ENCODE measurements at places on chromosomes 2 and 18.
A peak's percentile ranks its signal among the peaks of the same experiment; 100 is the strongest.

DNA sequence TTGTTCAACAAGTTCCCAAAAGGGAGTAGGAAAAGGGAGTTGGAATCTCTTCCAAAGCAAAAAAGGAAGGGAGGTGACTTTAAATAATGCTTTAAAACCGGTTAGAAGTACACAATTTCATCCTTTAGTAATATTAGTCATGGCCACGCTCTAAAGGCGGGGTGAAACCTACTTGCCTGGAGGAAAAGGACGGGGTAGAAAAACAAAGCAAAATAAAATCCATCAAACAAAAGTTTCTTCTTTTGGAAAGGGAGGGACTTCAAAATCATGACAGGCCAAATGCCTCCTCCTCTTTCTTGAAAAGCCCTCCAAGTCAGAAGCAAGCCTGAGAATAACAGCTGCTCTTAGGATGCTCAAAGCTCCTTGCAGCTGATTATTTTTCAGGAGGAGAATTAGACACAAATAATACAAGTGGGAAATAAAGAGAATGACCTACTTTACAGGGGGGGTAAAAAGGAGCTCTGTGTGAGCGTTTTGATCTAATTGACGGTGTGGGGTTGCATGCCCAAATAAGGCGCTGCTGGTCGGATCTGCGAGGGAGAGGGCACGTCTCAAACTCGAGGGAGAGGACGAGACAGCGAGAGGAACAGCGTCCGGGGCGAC lies 1.8 kb upstream of the NPAS2 start:
- no peak for DNase-seq

DNA sequence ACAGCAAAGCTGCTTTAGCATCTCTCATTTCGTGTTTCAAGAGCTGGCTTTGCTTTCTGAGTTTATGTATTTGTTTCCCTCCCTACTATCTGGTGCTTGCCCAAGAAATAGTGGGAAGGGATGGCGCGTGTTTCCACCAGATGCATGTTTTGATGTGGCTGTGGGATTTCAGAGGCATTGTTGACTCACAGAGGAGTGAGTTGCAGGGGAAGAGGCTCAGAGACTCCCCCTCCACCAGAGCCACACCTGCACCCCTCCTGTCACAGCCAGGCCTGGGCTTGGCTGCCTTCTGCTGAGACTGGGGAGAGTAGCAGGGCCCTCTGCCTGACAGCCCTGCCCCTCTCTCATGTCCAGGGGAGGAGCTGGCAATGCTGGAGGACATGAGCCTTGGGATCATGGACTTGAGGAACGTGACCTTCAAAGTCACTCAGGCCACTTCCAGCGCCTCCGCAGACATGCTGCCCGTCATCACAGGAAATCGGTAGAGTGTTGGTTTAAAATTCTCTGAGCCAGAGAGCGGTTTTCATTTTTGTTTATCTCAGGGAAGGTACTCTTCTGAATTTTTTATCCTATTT lies 42.9 kb downstream of the COA5 start:
- no peak for DNase-seq

DNA sequence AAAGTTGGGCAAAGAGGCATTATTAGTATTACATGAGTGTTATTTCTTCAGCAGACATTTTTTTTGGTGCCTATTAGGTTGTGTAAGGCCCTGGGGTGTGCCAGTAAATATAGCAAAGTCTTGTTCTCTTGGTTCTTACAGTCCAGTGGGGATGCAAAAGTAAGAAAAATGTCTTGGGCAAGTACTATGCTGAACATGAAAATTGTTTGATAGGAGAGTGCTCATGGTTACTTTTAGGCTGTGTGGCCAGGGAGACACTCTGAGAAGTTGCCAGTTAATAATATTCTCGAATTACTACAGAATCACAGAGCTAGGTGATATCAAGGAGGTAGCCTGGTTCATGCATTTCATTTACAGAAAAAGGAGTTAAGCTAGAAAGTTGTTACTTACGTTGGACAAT lies 1.9 kb downstream of the AGFG1 start:
- no peak for DNase-seq

DNA sequence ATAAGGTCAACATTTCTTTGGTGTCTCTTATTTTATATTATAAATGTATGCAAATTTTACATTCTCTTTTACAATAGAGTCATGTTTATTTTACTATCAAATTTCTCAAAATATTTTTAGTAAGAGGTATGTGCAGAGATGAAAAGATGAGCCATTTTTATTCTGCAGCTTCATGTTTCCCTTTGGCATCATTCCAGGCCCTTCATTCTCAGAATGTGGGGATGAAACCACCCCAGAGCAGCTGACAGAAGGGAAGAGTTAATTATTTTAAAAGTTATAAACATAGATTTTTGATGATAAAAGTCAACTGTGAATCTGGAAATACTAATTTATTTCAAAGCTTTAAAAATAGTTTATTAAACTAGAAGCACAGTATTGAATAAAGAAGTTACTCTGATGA lies 12.8 kb upstream of the FSHR start:
- no peak for DNase-seq

DNA sequence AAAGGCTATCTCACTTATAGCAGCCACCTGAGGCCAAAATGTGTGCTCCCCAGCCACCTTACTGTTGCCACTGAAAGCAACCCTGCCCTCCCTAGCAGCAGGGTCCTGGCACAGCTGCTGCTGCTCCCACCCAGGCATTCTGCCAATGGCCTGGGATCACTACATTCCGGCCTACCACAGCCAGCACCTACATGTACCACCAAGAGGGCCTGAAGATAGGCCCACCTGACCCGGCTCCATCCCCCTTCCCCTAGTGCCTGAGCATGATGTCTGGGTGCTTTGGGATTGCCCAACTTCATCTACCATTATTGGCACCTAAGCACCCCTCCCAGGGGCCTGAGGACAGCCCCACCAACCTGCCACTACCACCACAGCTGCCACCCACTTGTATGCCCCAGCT lies 34.6 kb upstream of the PAX3 start:
- no peak for DNase-seq

DNA sequence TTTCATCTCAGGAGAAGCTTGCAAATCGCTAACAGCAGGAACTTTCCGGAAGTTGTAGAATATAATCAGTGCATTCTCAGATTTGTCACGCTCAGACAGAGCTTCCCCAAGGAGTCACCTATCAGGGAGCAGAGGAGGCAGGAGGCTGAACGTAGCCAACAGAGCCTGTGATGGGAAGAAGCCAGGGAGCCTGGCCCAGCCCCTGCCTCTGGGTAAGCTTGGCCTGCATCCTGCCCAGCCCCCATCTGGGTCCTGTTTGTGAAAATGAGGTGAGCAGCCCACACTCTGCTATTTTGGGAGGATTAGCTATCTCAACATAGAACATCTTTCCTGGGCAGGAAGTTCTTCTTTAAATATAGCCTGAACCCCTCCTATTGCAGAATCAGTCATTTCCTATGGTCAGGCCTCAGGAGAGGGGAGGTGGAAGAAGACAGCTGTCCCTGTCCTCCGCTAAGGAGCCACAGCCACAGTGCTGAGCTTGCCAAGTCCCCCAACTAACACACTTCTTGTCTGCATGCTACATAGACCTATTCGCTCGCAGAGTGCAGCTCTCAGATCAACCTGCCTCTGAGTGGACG lies 19.2 kb upstream of the PKDCC start:
- DNase-seq = no peak

- DNase-seq = no peak
Measured at GRCh38 chr2:46559261-46559660, 79.9 kb downstream of the TMEM247 start.

GRCh38 chr2:6442252-6442985 lies 423.3 kb downstream of the CMPK2 start:
- no peak for DNase-seq

DNA sequence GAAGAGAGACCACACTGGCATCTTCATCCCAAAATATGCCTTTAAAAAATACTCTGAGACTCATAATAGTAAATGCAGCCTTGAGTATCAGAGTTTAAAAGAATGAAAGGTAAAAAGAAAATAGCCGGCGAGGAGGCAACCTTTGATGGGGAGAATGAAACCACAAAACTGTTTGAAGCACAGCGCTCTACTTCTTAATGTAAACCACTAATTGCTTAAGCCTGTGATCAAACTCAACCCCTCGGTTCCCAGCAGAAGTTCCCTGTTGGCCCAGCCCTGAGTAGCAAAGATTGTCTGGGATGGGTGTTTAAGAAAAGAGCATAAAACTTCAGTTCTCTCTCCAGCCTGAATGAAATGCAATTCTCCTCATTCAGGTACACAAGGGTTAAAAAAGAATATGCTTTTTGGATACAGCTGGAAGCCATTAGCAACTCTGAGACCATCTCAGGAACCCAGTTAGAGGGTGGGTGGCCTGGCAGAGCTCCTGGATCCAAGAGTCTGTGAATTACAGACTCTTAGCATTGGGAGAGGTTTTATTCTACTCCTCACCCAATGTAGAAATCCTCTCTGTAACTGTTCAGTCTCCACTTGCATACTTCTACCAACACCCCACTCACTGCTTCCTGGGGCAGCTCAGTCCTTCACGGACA lies 44.8 kb downstream of the VIT start:
- DNase-seq = no peak

GRCh38 chr2:238649123-238649522 lies 198.8 kb upstream of the TWIST2 start:
- DNase-seq = no peak

- no peak for DNase-seq
Measured at GRCh38 chr2:240567872-240568677, at the start of gene RNPEPL1. RNPEPL1 (plus strand) TSS chr2:240568484; CDS start chr2:240568587, 103 bp downstream.

- no peak for DNase-seq
Measured at GRCh38 chr2:20781656-20782265, 41.1 kb downstream of the LDAH start.

DNA sequence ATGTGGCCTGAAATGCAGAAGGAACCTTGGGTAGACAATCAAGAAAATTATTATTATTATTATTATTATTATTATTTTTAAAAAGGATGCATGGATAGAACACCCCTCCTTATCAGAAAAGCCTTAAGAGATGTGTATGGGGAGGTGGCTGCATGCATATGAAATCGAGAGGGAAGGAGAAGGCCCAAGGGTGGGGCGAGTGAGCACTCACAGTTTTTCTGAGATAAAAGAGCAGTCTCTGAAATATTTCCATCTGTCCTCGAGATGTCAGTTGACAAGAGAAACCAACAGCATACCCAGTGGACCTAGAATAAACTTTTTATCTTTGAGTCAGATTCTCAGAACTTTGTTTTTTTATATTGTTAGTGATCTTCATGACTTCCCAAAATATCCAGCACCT lies 282.9 kb downstream of the GPD2 start:
- DNase-seq = no peak

- no peak for DNase-seq
Measured at GRCh38 chr2:20349513-20349921, 1.1 kb downstream of the PUM2 start.

DNA sequence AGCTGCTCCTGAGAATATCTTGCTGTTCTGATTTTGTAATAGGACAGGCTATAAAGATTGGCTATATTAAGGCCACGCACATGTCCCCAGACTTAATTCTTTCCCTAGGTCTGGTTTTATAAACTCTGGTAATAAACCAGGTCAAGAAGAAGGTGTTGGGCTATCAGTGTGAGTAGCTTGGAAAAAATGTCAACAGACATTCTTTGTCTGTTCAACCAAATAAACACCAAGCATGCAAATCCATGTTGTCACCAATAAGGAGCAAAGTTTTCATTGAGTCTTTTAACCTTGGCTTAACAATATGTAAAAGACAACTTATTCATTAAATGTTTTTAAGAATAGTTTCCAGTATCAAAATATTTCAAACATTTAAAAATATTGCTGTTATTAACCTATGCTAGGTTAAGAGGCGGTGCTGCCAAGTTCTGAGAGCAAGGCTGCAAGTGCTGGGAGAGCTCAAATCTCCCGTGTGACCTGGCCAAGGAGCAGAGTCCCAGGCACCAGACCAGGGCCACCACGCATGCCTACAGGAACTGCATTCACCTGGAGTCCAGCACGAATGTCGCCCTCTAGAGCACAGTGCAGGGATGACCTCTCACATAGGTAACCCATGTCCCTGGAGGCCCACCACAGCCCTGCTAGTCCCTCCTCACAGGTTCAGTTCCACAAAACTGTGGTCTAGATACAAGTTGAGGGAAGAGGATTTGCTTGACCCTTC lies 120.5 kb upstream of the POU3F3 start:
- peak; percentile 12 for DNase-seq

DNA sequence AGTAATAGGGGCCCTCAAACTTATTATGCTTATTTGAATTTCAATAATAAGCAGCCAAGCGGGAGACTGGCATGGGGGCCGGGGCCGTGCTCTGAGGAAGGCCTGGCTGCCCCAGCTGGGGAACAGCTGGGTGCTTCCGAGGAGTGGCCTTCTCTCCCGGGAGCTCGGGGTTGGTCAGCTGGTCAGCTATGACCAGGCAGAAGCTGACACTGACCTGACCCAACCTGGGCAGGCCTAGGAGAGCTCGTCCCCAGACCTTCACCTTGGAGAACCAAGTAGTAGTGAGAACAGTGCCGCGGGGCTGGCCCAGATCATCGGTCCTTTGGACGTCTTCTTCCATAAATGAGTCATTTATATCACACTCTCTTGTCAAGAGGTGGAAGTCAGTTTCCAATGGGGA lies 36.1 kb downstream of the RRM2 start:
- no peak for DNase-seq

GRCh38 chr2:54636415-54637139 lies 86.9 kb upstream of the EML6 start:
- DNase-seq = no peak

- DNase-seq = no peak
Measured at GRCh38 chr2:219385958-219386520, 1.7 kb downstream of the DNPEP start.

- DNase-seq = no peak
Measured at GRCh38 chr18:24108641-24109040, 30.2 kb upstream of the CABYR start.

DNA sequence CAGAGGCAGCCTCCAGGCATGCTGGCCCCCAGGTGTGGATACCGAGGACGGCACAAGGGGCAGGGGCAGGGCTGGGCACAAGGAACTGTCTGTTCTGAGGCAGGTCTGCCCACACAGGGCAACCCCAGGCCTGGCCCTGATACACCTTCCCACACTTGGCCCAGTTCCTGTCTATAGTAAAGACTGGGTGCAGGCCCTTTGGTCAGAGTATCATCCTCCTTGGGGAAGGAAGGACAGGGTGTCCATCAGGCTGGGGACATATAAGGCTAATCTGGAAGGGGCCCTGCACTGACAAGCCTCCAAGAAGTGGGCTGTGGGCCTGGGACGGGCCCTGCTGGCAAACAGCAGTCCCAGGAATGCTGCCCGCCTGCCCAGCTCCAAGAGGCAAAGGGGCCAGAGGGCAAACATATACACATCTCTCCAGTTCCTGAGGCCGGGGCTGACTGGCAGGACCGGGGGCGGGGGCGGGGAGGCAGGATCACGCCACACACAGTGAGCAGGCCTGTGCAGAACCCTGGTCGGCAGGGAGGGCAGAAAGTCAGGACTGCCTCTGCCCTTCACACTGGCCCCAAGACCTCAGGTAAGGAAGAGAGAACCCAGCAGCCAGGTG lies 18.9 kb downstream of the SDC1 start:
- no peak for DNase-seq

GRCh38 chr18:8416212-8417019 lies 192.8 kb upstream of the RAB12 start:
- DNase-seq = no peak

GRCh38 chr18:74450626-74451025 lies 6.5 kb downstream of the DIPK1C start:
- no peak for DNase-seq
